ENCODE measurements at places on chromosomes 7 and 10.

DNA sequence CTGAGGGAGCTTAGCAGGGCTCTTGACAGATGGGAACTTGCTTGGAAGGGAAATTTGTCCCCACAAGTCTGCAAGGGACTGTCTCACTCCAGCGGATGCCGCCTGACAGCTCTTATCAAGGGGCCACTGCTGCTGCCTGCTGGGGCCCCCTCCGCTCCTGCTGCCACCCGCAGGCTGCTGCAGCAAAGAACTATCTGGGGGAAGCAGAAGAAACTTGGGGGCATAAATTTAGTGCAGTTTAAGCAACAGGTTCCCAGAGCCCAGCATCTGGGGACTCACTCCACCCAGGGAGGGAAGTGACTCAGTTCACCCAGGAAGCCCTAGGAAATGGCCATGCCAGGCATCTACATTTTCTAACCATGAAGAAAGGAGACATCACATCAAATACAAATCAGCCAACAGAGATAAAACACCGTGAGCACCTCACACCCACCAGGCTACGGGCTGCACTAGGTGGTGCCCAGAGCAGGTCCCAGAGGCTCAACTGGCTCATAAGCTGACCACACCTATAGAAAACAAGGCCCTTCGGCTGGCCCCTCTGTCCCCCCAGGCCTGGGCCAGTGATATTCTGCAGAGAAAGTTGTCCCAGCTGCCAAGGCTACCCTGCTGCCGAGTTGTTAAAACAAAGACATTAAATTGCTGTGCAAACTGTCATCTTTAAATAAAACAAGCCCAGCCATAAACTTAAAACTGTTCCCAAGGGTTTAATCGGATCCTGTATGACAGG lies 3.7 kb downstream of the RGS10 start:
- DNase-seq, result no peak

- DNase-seq, result no peak
These were observed 7.8 kb upstream of the LFNG start for GRCh38 chr7:2511769-2512168.

DNA sequence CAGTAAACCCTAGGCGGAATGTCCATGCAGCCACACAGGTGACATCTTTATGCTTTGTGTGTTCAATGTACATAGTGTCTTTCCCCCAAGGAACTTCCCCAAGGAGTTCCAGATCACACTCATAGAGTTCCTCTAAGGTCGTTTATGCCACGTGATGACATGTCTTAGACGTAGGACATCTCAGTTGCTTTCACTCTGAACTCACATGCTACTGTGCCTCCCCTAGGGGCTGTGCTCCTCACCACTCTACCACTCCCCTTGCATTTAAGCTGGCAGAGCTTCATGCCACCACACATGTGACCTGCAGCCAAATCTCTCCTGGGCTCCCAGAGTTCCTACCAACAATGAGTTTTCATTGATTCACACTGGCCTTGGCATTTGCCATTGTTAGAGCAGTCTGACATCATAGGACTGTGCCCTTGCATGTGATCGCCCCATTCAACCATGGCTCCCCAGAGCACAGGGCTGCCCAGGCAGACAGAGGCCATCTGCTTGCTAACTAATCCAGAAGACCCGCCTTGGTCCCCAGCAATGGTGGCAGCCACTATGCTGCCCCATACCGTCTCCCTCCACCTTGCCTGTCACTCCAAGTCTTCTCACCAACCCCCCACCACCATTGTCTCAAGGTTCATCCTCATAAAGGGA lies 95.3 kb upstream of the MACROH2A2 start:
- DNase-seq, result no peak

- DNase-seq, result no peak
These were observed 159.7 kb downstream of the CCDC3 start for GRCh38 chr10:12841826-12842225.

DNA sequence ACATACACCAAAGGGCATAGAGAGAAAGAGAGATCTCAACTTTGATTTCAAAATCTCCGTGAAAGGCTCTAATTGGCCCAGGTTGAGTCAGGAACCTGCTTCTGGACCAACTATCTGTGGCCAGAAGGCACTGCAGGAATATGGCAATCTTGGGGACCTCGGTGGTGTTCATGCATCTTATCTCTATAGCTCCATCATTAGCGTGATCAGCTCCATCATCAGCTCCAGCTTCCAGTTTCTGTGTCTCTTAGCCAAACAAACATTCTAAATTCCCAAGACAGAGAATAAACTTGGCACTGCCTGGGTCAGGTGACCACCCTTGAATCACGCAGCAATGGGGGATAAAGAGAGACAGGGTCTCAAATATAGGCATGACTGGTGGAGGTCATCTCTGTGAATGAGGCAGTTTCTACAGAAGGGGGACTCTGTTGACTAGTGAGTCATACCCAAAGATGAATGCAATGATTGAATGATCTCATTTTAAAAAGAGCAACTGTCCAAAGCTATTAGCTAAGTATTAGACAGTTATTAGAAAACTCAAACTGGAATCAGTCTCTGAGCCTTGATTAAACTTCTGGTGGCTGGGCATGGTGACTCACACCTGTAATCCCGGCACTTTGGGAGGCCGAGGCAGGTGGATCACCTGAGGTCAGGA lies 5.4 kb upstream of the NRF1 start:
- no peak for DNase-seq

- no peak for DNase-seq
These were observed 79.6 kb downstream of the ZFAND4 start for GRCh38 chr10:45592926-45593325.

- DNase-seq, result no peak
These were observed 67.8 kb downstream of the GRB10 start for GRCh38 chr7:50714857-50715256.

- no peak for DNase-seq
These were observed 4.3 kb downstream of the SHH start for GRCh38 chr7:155807789-155808548.

DNA sequence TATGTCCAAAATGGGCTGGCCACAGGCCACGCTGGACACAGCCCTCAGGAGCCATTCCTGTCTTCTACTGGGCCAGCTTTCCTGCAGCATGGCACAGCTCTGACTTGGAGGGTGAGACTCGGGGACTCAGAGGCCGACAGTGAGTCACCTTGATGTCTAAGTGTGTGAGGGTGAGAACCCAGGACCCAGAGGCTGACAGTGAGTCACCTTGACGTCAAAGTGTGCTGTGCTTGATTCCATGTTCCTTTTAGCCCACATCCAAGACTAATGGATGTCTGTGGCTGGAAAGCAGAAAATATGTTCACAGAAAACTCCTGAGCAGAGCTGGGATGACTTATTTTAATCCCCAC lies 6.0 kb upstream of the FAM170B start:
- DNase-seq, result peak; percentile 82

GRCh38 chr7:5532536-5533335 lies 109.1 kb upstream of the TNRC18 start:
- DNase-seq, result no peak

DNA sequence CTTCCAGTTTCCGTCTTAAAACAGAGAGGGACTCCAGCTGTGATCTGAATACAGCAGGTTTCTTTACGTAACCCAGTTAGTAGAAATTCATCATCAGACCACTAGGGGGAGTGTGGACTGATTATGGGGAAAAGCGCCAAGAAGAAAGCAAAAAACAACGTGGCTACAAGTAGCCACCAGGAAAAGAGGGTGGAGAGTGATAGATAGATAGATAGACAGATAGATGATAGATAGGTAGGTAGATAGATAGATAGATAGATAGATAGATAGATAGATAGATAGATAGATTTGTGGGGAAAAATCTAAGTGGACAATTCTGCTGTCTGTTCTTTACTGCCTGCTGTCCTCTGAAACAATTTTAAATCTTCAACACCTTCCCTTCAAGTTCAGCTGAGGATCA lies 12.7 kb upstream of the AKR1B10 start:
- peak; percentile 46 for DNase-seq

- no peak for DNase-seq
These were observed 51.4 kb upstream of the PFKFB3 start for GRCh38 chr10:6151087-6151977.

Measured in AG09309 (cell line).